Suprapubic skin (tissue), 4 donors: ENCODE measurements at places on chromosomes 3 and 15.
A peak's percentile ranks its signal among the peaks of the same experiment; 100 is the strongest.

GRCh38 chr3:16401273-16401672 is 112.2 kb downstream of the RFTN1 start:
- no peak for DNase-seq

GRCh38 chr3:61903931-61904657 is 342.7 kb downstream of the PTPRG start:
- DNase-seq: no peak

DNA sequence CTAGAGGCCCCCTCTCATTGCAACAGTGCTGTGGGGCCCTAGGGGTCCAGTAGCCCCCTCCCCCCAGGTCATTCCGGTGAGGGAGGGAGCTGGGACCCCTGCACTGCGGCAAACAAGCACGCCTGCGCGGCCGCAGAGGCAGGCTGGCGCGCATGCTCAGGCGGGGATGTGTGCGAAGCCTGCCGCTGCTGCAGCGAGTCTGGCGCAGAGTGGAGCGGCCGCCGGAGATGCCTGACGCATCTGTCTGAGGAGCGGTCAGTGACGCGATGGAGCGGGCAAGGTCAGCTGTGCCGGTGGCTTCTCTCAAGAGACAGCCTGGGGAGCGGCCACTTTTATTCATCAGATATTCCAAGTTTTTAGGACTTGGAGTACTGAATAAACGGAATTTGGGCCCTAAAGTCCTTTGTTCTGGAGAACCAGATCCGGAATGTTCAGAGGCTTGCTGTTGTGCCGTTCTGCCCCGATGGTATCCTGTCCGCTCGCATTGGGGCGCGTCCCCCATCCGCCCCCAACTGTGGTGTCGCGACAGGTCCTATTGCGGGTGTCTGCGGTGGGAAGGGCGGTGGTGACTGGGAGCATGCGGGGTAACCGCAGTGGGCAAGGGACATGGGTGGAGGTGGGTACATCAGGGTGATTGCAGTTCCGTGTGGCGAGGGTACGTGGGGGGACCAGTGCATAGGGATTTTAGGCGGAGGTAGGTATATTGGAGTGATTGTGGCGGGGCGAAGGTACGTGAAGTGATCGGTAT is at the start of the genes SNRPN and SNURF:
Gene SNRPN, plus strand, starts transcription at position 205 of the 748 bp plus-strand sequence. CDS start 19,467 bp downstream, outside the sequence.
Gene SNURF, plus strand, starts transcription at position 205 of the 748 bp plus-strand sequence. Its CDS starts 62 bp downstream, at position 267.
- peak; percentile 85 for DNase-seq

GRCh38 chr3:124967964-124968363 is 33.4 kb upstream of the MUC13 start:
- DNase-seq: no peak

DNA sequence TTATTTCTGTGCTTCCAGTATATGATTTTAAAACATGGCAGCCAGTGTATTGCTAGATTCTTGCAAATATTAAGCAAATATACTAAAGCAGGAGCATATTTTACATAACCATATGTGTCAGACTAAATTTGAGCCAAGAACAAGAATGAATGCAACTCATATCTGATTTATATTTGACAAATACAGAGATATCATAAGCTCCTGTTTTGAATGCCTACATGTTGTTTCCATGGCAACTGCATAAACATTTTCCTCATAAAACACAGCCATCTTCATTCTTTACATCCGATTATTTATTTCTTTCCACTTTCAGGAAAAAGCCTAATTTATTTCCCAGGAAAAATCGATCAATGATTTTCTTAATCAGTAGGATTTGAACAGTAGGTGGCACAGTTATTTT is 172.2 kb upstream of the TSPAN3 start:
- DNase-seq: no peak

GRCh38 chr3:12891985-12892839 is 50.8 kb upstream of the RPL32 start:
- no peak for DNase-seq

DNA sequence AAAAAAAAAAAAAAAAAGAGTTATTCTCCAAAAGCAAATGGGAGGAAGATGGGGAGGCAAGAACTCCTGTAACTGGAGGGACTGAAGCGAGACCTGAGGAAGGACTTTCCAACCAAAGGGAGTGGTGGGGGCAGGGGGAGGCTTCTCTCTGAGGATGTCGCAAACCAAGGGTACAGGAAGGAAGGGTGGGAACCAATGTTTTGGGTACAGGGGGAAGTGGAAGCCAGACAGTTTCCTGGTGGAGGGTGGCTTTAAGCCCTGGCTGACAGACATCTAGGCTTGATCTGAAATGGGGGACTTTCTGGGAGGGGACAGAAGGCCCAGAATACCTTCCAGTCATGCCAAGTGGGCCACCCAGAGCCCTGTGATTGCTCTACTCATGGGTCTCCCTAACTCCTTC is 27.0 kb downstream of the VIPR1 start:
- DNase-seq: no peak

- peak; percentile 82 for DNase-seq
Observed at GRCh38 chr15:69523010-69524001, 70.7 kb downstream of the RPLP1 start.

DNA sequence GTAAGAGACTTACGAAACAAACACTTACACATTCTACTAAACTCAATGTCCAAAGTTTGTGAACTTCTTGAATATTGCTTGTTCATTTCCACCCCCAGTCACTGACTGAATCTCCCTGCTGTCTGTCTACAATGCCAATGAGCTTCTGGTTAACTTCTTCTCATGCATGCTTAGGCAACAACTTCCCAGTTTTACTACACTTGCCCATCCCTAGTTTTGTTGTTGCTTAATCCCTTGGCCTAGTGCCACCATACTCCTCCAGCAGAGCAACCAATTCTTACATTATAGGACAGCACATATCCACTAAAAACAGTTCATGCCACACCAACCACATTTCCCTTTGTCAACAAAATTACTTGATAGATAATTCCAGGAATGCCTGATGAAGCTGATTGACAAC is 40.9 kb upstream of the CCR2 start:
- DNase-seq: peak; percentile 70

DNA sequence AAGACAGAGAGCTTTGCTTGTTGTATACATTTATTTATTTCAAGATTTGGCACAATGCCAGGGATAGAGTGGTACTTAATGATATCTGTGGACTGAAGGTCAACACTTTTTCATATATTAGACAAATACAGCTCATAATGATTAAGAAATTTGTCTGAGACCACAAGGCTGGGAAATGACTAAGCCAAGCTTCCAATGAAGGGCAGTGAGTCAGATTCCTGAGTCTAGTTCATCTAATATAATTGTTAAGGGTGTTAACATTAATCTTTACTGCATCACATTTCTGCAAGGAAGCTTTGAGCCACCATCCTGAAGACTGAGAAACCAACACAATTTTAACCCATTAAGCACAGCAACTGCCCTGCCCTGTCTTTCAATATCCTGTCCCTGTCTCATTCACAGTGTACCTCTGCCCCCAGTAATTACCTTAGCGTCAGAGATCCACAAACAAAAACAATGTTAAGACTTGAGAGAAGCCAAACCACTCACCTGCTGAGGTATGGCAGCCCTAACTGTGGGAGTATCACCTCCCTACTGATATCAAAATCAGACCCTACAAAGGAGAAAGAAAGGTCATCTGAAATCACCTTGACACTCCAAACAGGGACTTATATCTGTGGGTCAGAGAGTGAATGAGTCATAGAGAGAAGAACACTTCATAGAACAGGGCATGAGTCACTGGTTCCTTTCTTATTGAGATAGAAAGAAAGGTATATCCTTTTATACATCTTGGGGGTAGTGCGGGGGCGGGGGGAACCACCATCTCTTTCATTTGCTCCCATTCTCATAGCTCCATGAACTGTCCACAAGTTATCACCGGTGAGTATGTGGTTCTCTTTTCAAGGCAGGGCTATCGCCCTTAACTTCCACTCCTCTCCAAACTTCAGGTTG is 74.7 kb downstream of the MAGI1 start:
- DNase-seq: no peak

- no peak for DNase-seq
Observed at GRCh38 chr3:69194431-69195165, 72.2 kb upstream of the LMOD3 start.
